ENCODE measurements at places on chromosomes 11 and 22.

- no peak for DNase-seq
Observed at GRCh38 chr11:129710423-129710822, 105.2 kb upstream of the TMEM45B start.

- DNase-seq, result no peak
Observed at GRCh38 chr22:26646158-26646557, 11.2 kb upstream of the MIAT start.

DNA sequence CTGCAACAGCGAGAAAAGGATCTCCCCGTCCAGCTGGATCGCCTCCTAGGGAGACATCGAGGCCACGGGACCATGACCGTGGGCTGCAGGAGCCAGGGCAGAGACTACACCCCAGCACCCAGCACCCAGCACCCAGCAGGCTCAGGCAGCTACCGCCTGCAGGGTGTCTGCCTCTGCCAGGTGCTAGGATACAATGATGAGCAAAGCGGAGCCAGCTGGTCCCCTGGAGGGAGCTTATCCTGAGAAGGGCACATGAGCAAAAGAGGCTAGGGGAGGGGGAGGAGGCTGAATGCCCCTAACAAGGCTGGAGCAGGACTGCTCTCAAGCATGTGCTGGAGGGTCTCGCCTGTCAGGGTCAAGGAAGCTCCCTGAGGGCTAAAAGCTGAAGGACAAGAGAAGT lies 4.8 kb upstream of the CASTOR1 start:
- no peak for DNase-seq

DNA sequence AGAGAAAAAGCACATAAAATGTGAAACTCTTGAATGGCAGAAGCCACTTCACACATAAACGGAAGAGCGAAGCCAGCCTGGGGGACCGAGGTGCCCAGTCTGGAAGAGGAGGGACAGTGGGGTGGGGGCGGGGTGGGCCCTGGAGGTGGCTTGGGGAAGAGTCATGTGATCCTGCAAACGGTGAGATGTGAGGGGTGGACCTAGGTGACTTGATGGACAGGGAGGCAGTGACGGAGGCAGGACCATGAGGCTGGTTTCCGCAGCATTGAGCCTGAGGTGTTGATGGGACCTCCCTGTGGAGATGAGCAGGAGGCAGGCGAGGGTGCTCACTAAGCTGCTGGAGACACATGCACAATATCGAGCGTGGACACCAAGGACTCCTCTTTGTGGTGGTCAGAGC lies 16.8 kb downstream of the ZDHHC24 start:
- no peak for DNase-seq

- no peak for DNase-seq
Observed at GRCh38 chr11:44496391-44496790, 69.1 kb upstream of the CD82 start.

GRCh38 chr11:67631411-67631810 lies 1.7 kb upstream of the NUDT8 start:
- no peak for DNase-seq

DNA sequence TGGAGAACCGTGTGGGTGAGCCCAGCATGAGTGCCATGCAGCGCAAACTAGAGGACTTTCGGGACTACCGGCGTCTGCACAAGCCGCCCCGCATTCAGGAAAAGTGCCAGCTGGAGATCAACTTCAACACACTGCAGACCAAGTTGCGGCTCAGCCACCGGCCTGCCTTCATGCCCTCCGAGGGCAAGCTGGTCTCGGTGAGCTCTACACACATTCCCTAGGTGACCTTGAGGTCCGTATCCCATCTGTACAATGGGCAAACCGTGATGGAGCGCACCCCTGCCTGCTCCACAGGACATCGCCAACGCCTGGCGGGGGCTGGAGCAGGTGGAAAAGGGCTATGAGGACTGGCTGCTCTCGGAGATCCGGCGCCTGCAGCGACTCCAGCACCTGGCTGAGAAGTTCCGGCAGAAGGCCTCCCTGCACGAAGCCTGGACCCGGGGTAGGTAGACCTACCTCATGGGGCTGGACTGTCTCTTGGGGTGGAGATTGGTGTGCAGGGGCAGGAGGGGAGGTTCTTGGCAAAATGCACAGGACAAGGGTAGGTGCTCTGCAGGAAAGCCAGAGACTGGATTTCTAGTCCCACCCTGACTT lies 10.6 kb downstream of the CTSF start:
- no peak for DNase-seq
